ENCODE measurements at places on chromosomes 7 and 10.

- no peak for DNase-seq
These were observed 133.2 kb upstream of the IGFBP3 start for GRCh38 chr7:46054272-46054671.

GRCh38 chr7:131265227-131265626 lies 62.4 kb upstream of the MKLN1 start:
- no peak for DNase-seq

GRCh38 chr7:90424720-90425119 lies 21.5 kb downstream of the CLDN12 start:
- DNase-seq: no peak

DNA sequence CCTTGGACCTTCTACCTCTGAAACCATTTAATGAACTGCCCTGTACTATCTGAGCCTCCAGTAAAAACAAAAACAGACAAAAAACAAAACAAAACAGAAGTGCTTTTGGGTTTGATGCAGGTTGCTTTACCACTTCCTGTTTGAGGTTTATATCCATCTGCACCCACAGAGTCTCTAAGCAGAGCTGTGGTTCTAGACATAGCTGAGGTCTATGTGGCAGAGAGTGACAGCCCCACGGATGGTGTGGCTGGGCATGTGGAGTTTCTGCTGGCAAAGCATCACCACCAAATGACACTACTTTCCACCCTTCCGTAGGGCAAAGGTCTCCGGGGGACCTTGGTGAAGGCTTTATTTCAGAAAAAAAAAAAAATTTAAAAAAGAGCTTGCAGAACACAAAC lies 754.2 kb downstream of the GRID1 start:
- no peak for DNase-seq

GRCh38 chr7:124257638-124258308 lies 224.9 kb upstream of the TMEM229A start:
- no peak for DNase-seq

DNA sequence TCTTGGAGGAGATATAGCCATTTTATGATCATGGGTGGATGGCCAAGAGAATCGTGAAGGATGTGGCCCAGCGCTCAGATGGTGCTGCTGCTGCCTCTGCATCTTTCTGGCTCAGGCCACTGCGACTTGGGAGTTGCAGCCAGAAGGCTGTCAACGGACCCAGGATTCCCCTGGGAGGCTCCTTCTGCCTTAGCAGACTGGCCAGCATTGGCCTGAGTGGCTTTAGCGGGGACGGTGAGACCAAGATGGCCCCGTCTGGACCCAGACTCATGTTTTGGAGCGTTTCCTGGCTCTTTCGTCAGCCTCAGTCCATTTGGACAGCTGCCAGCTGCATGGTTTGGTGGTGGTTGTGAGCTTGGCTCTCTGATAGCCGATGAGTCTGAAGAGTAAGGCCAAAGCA lies 97.2 kb downstream of the GALNT17 start:
- DNase-seq: no peak

- no peak for DNase-seq
These were observed 165.3 kb downstream of the AGMO start for GRCh38 chr7:15396210-15397158.

- no peak for DNase-seq
These were observed 32.3 kb downstream of the YKT6 start for GRCh38 chr7:44232901-44233715.

DNA sequence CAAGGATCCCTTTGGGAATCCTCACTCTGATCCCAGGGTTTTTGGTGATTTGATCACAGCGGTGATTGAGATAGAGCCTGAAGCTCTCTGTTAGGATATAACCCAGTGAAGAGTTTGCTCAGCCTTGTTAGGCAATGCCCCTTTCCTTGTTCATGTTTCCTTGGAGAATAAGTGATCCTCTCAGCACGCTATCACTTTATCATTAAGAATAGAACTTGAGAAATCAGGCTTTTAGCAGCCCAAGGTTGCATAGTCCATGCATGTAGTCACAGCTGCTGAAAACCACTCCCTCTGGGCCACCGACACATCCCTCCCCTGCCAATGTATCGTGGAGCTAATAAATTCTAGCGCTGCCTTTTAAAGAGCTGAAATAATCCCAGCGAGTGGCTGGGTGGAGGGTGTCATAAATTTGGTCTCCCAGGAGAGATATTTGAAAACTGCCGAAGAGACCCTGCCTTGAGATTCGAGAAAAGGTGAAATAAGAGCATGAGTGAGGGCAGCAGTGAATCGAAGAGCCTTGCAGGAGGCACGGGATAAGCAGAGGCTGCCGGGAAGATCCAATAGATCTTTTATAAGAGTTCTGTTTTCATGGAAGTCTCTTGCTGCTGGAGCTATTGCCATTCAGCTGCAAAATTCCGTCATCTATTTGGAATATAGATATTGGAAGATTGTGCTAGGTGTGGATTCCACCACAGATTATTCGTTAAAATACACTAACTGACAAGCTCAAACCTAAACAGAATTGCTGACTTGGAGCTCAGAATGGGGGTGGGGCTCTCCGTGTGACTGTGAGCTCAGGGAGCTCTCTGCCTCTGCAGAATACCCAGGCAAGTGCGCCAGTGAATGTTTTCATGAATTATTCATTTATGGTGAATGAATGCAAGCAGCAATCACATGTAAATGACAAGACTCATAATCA lies 249.8 kb downstream of the TRIL start:
- no peak for DNase-seq

DNA sequence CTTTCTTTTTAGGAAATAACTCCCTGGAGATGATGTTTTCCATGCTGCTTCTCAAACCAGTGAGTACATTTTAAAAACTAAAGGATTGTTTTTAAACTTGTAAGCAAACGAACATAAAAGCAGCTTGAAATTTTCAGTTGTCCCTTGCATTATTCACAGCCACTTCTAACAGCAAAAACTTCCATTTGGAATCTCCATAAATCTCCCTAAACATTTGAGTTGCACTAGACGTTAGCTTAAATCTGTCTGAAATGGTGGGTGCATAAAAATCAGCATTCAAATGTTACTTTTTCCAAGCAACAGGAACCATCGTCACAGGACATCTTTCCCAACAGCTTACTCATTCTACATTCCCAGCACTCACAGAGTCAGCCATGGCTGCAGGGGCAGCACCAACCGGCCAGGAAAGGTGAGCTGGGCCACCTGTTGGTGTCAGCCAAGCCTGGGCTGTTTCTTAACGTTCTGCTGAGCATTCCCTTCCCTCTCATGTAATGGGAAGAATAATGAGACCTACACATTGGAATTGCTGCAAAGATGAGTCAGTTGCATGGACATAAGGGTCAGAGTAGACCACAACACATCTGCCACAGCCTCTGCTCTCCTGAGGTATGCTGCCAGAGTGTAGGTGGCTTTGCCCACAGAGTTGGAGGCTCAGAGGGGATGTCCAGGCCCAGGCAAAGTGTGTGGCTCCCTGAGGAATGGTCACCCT lies 163.2 kb downstream of the TNS3 start:
- DNase-seq: no peak

DNA sequence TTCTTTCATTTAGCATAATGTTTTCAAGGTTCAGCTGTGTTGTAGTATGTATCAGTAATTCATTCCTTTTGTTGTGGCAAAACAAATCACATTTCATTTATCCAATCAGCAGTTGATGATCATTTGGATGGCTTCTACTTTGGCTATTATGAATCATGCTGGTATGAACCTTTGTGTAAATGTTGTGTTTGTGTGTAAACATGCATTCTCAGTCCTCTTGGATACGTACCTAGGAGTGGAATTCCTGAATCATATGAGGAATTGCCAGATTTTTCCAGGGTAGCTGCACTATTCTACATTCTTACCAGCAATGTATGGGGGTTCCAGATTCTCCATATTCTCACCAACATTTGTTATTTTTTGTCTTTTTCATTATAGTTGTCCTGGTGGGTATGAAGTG lies 578.5 kb upstream of the MKI67 start:
- no peak for DNase-seq

- DNase-seq: no peak
These were observed 66.1 kb upstream of the ABLIM1 start for GRCh38 chr10:114723991-114724715.

- DNase-seq: no peak
These were observed 20.5 kb downstream of the GPER1 start for GRCh38 chr7:1108264-1108920.

- no peak for DNase-seq
These were observed 1019.4 kb downstream of the TYW1 start for GRCh38 chr7:68015978-68016532.

DNA sequence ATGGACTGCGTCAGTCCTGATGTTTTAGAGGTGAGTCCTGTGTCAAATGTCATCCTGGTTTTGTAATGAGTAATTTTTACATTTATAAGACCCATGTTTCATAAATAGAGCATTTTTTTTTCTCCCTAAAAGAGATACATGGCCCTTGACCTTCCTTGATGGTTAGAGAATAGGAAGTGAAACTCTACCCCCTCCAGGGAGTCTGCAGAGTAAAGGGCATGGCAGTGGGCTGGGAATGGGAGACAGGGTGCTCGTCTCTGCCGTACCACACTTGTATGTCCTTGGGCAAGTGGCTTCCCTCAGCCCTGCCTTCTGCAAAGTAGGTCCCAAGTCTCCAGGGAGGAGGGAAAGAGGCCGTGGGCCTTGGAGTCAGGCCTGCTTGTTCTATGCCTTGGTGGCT lies 63.9 kb downstream of the WDFY4 start:
- DNase-seq: no peak

DNA sequence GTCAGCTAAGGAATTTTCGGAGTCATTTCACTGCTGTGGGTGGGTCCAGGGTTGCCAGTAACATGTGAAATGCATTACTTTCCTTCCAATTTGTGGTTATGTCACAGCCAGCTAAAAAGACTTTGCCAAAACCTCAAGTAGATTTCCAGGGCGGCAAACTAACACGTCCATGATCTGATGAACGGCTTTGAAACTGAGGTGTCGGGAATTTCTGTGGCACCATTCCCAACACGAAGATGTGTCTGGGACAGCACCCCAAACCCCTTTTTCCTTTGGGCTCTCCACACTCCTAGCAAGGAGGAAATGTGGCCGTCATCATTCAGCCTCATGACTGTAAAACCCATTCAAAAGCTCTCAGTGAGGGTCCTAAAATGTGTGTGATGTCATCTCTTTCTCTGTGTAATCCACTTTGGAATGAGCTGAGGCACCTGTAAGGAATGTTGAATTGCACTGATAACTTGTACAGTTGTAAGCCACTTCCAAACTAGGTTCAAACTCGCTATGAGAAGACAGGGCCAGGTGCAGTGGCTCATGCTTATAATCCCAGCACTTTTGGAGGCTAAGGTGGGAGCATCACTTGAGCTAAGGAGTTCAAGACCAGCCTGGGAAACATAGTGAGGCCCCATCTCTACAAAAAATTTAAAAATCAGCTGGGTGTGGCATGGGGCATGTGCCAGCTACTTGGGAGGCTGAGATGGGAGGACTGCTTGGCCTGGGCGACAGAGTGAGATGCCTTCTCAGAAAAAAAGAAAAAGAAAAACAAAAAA lies 146.1 kb upstream of the FRMD4A start:
- DNase-seq: no peak

GRCh38 chr10:31804352-31804810 lies 124.2 kb downstream of the ARHGAP12 start:
- DNase-seq: no peak

All from effector CD4-positive, alpha-beta T cell (primary cell).